CD4-positive, alpha-beta T cell treated with Interleukin-4 for 4 hours (primary cell): ENCODE measurements at places on chromosomes 2 and 18.

DNA sequence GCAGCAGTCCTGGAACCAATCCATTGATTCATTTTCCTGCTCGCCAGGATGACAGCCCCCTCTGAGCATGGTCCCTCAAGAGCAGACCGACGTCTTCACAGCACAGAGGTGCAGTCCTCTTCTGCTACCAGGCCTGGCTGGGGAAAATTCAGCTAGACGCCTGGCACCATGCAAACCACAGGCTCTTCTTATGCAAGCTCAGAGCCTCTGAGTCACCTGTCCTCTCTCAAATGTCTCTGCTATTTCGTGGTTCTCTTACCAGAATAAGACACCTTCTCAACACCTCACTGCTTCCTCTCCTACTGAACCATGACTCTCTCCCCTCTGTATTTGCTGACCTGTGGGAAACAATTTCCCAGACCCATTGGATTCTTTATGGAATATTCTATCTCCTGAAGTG is 79.8 kb upstream of the CYRIA start:
- no peak for DNase-seq

GRCh38 chr2:130818809-130819208 is 17.9 kb upstream of the ARHGEF4 start:
- no peak for DNase-seq

GRCh38 chr2:133571249-133571648 is 3.0 kb upstream of the NCKAP5 start:
- no peak for DNase-seq

DNA sequence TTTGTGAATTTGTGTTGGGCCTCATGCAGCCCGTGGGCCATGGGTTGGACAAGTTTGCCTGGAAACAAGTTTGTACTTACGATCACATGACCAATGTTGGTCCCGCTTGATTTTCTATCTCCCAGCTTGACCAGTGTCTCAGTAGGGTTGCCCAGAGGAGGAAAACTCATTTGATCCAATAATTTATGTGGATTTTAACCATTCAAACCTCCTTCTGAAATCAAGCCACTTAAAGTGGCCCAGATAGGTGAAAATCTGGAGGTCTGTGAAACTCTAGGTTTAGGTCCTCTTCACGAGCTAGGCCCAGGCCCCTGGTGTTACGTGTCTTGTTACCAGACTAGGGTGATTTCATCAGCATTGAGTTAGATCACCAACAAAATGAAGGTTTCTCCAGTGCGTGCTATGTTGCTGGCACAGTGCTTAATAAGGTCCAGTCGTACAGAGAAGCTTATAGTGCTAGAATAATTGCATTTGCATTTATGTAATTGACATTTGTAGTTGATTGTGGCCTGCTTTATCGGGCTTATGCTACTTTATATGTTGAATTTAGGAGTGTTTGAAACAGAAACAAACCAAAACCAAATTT is 4.4 kb downstream of the ACTR2 start:
- peak; percentile 11 for DNase-seq

DNA sequence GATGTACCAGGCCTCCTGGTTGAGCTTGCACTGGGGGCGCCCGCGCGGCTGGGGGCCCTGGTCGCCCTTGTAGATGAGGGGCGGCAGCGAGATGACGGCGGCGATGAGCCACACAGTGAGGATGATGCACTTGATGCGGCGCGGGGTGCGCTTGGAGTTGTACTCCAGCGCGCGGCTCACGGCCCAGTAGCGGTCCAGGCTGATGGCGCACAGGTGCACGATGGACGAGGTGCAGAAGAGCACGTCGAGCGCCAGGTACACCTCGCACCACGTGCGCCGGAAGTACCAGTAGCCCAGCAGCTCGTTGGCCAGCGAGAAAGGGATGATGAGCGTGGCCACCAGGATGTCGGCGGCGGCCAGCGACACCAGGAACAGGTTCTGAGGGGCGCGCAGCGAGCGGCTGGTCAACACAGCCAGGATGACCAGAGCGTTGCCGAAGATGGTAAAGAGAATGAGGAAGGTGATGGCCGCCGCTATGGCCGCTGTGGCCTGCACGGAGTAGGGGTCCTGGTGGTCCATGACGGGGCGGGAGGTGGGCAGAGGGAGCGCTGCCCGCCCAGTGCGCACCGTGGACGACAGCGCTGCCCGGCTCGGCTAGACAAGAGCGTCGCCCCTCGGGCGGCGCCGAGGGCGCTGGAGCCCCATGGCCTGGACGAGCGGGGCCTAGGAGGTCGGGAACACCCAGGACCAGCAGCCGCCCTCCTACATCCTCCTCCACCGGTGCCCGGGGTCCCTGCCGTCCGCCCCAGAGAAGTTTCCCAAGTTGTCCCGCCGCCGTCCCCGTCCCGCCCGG is 544 bp downstream of the ADRA2B start:
- no peak for DNase-seq

DNA sequence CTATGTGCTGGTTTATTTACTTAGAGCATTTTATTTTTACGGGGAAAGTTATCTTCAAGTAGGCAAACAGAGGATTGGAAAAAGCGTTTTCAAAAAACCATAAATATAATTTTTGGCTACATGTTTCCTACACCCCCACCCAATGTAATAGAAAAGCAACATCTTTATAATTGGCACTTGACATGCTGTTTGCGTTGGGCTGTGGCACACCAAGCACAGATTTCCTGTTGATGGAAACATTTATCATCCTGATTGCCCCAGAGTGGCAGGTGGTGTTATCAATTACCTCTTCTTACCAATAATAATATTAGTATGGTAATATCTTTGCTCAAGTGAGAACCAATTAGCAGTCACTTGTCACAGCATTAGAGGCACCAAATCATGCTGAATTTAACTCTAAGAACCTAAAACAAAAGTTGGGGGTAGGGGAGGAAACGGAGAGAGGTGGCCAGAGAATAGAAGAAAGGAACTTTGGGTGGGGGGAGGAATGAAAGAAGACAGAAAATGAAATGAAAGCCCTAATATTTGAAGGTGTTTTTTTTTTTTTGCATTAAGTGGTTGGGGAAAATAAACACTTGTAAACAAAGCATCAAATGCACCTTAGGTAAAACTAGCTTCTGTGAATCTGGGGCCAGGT is 3.8 kb upstream of the SALL3 start:
- no peak for DNase-seq

DNA sequence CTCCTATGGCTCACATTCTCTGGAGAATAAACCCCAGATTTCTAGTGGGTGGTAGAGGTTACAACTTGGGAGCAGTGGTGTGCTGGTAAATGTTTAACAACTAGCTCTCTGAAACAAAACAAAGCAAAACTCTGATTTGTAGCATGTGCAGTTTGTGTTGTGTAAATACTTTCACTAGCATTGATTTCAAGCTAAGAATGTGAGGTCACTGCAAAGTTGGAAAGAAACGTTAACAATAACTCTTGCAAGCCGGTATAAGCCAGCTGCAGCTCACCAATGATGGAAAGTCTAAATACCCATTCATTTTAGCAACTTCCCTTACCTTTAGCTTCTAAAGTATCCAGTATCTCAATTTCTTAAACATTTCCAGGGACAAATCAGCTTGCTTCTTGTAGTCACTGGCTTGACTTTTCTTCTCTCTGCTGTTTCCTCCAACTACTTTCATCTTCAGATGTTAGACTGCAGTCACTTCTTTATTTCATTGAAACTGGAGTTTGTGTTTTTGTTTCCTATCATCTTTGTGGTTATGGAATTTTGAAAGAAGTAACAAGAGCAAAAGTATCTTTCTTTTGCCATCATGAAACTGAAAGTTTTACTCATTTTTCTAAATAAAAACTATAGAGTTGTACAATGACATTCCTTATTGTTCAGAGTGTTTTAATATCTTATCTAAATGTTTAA is 140.2 kb downstream of the PLCL1 start:
- no peak for DNase-seq

DNA sequence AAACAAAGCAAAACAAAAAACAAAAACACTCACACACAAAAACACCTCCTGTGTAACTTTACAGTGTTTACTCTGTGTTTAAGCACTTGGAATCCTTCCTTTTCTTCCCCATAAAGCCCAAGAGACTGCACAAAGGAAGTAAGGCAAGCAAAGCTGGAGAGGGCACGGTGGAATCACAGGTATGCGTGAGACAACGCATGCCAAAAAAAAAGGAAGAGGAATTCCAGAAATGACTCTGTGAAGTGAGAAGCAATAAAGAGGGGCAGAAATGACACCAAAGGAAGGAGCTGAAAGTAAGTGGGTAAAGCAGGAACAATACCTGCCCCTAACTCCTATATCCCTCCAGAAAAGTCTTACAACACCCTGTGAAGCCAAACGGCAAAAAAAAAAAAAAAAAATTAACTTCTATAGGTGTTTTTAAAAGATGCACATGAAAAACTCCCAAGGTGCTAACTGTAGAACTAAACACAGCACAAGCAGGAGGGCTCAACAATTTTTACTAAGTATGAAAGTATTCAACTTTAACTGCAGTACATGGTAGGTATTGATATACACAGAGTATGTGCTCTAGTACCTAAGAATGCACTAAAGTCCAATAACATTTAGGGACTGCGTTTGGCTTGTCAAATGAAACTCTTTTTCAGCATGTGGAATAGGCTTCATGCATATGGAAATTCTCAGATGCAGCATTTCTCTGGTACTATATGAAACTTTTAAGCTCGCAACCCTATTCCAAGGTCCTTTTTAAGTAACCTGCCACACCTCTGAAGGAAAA is 9.1 kb downstream of the RND3 start:
- DNase-seq: no peak

GRCh38 chr2:214674278-214674677 is 135.2 kb downstream of the BARD1 start:
- DNase-seq: no peak

DNA sequence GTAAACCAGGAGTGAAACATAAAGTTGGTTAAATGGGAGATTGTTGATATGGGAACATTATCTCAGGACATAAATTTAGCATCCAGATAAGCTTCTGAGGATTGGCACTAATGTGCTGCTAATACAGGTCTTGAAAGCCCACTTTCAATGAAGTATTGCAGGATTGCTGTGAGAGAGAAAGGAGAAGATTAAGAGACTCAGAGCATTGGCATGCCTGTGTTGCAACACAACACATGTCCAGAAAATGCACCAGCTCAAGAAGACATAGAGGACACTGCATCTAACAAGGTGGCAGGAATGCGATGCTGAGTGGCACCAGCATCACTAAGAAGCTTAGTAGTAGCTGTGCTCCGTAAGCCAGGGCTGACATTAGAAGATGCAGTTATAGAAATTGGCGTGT is 728.9 kb downstream of the SUCLG1 start:
- DNase-seq: no peak

DNA sequence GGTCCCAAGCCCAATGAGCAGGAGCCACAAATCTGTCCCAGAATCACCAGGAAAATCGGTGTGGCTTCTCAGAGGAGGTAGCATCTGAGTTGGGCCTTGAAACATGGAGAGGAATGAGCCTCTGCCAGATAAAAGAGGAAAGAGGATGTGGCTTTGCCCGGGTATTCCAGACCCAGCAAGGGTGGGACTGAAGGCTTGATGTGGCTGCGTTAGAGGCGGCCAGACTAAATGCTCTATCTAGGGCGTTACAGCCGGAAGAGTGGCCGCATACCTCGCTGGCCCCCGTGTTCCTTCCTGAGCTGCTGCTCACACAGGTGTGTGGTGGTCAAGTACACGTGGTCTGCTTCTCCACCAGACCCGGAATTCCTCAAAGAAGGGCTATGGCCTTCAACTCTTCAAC is 33.9 kb upstream of the POMC start:
- no peak for DNase-seq

- DNase-seq: no peak
Observed at GRCh38 chr18:37487400-37487867, 78.2 kb downstream of the CELF4 start.

DNA sequence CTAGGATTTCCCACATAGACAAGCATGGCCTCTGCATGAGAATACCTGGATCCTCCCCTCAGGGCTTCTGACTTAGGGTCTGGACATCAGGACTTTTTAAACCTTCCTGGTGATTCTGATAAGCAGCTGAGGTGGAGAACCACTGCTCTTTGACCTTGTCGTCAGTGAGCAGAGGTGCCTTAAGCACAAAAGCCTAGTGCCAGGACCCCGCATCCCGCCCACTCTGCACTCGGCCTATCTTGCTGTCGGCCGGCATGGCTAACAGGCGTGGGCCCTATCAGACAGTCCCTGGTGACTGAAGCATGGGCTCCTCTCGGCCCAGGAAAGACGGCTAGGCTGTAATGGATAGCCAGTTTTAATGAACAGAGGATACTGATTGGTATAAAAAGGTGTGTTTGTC is 6.2 kb downstream of the ANKRD23 start:
- no peak for DNase-seq

DNA sequence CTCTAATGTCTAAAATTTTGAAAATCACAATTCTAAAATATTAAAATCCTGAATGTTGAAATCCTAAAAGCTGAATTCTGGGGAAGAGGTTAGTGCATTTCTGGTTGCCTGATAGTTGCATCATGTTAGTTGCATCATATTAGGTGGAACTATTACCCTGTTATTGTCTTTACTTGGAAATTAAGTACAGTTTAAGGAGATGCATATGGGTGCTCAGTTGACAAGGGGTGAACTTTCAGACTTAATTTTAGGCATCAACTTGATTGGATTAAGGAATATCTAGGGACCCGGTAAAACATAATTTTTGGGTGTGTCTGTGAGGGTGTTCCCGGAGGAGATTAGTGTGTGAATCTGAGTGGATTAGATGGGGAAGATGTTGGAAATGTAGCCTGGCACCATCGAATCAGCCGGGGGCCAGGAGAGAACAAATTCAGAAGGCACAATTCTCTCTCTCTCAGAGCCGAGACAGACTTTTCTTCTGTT is 409.8 kb downstream of the PLCL1 start:
- DNase-seq: no peak

DNA sequence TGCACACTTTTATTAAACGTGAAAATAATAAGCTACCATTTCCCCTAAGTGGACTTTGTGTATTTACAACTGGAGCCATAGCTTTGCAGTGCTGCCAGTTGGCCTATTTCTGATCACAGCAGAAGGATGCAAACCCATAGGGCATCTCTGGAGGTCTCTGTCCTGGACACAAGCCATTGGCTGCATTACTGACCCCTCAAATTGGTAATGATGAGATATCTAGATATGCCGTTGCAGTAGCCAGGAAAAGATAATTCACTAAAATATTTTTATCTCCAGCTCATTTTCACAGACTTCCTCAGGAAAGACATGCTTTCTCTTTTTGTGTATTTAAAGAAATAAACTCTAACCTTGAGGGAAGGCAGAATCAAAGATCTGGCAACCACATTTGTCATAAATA is 182.5 kb downstream of the TDRD15 start:
- DNase-seq: no peak
